ENCODE measurements at places on chromosomes 2 and 18.

GRCh38 chr2:45748239-45748638 is 96.8 kb downstream of the PRKCE start:
- DNase-seq, result no peak

DNA sequence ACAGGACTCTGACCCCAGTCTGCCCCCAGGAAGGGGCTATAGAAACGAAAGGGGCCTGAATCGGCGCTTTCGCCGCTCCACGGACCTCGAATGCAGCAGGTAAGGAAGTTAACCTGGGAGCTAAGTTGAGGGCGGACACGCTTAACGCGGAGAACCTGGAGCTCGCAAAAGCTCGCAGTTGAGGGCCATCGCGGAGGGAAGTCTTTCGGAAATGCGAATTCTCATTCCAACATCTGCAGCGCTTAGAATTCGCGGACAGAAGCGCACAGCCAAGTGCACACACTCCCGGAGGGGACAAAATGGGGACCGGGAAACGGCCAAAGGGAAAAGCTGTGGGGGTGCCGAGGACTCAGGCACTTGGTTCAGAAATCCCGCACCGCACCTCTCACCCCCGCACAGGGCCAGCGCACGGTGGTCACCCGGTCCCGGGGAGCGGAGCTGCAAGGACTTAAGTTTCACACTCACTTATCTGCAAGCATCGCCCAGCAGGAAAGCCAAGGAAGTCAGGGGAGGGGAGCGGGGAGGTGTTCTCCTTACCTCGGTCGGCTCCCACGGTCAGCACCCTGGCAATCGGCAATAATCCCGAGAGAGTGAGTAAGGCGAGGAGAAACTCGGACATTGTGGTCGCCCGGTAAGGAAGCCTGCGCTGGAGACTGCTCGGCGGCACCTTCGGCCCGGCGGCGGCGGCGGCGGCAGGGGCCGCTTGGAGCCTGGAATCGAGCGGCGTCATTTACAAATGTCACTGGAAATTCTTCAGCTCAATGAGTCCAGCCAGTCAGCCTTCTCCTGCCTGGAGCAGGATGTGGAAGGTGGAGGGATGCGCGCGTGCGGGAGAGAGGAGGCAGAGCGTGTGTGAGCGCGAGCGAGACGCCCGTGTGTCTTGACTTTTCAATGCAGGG is 456 bp downstream of the LRP1B start:
- DNase-seq, result no peak

- DNase-seq, result no peak
Measured at GRCh38 chr2:198928026-198928425, 529.7 kb downstream of the SATB2 start.

GRCh38 chr2:238320246-238320647 is at the start of gene TRAF3IP1:
Gene TRAF3IP1 (plus strand): TSS chr2:238320518. CDS start chr2:238320663, 145 bp downstream.
- DNase-seq, result peak; percentile 90

DNA sequence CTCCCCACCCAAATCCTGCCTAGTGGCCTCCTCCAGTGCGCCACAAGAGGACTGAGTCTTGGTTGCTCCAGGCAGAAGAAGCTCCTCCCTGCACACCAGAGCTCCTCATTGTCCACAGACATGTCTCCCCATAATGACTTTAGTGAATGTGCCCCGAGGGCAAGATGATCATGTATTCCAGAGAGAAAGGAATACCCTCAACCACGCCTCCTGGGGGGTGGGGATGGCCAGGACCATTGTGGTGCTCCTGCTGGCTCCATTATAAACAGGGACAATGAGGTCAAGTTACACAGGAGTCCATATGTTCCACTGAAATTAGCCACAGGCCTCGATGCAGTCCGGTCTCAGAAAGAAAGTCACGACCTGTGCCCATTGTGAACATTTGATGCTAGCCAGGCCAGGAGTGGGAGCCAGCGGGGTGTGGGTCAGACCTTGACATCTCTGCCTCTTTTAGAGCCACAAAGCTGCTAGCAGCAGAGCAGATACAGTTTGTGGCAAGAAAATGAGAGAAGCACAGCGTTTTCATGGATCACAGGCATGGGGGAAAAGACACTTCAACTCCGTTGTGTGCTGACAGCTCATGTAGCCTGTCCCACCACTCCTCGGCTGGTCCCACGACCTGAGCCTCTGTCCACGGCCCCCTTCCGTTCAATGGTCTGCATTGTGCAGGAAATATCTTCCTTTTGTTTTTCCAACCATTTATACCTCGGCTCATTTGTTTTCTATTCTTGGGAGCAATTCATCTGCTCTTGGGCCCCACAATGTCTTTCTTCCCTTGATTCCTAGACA is 70.7 kb upstream of the FZD7 start:
- no peak for DNase-seq

DNA sequence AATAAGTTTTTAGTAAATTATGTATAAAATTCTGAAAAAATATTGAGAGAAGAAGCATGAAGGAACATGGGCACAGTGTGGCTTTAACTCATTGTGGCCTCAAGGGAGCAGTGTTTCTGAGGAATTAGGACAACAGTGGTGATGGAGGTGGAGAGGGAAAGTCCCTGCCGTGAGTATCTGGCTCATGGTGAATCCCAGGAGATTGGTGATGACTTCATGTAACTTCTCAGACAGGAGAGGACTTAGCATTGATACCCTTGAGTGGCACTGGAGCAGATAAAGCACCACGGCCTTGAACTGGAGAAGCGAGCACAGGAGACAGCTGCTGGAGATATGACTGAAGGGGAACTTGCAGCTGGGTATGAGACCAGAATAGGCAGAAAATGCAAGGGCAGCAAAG is 35.0 kb upstream of the LRP1B start:
- DNase-seq, result no peak

DNA sequence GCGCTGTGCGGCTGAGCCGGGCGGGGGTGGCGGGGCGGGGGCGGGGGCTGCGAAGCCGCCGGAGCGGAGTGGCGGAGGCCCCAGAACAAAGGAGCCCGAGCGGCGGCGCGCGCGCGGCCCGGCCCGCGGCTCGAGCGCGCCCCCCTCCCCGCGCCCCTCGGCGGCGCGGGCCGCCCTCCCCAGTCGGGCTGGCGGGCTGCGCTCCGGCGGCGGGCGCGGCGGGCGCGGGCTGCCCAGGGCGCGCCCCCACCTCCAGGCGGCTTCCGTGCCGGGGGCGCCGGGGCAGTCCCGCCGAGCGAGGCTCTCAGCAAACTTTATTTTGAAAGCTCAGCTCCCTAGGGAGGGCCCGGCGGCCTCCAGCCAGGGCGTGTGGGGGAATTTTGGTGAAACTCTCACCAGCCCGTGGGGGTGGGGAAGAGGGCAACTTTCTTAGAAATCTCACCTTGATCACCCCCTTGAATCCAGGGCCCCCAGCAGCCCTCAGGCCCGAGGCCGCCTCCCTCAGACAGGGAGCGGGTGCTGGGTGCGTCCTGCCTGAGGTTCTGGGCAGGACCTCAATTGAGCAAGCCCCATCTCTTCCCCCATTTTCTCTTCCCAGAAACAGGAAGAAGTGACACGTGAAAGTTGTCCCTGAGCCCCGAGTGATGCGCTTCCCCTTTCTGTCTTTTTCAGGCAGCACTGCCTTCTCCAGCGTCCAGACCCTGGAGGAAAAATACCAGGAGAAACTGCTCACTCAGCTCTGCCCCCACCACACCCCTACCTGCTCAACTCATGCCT is 786 bp downstream of the TET3 start:
- DNase-seq, result peak; percentile 75

DNA sequence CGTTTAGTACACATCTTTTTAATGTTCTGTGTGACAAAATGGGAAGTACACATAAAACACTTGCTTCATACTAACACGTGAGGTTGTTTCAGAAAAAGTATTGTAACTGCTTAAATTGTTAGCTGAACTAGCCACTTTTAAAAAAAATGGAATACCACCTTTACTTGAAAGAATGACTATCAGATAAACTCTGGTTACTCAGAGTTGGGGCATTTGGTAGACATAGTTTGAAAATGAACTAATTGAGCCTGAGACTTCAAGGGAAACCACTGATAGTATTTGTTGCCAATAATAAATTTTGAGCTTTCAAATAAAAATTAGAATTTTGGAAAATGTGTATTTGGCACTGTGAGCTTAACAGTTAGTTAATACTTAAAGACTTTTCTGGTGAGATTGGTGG is 103.0 kb upstream of the FBXO11 start:
- DNase-seq, result no peak
